CD8-positive, alpha-beta memory T cell (primary cell): ENCODE measurements at places on chromosomes 5 and 9.

- no peak overlapping the region for H3K4me3 ChIP-seq
- no peak for DNase-seq
Observed at GRCh38 chr5:135225856-135226560, 173.0 kb downstream of the MACROH2A1 start.

DNA sequence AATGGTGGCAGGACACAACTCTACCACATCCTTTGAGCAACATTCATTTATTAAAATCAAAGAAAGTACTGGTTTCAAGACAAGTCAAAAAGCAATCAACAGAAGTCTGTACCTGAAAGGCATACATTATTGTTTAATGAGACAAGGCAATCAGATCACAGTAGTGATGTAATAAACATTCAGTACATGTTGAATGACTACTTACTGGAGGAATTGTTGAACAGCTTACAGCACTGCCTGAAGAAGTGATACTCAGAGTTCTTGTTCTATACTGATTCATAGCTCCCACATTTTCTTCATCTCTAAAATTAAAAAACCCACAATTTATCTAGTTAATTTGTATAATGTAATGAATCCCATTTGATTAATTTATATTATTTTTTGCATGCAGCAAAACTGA, 18.2 kb downstream of the RIOK2 start:
- H3K36me3 ChIP-seq: peaks cover 16% of the 10 kb centered on the region
- no peaks in the 10 kb centered on the region for H3K27me3 ChIP-seq
- no peak overlapping the region for H3K27ac ChIP-seq
- no peak overlapping the region for H3K4me3 ChIP-seq
- H3K4me1 ChIP-seq: no peaks in the 10 kb centered on the region
- DNase-seq: no peak

DNA sequence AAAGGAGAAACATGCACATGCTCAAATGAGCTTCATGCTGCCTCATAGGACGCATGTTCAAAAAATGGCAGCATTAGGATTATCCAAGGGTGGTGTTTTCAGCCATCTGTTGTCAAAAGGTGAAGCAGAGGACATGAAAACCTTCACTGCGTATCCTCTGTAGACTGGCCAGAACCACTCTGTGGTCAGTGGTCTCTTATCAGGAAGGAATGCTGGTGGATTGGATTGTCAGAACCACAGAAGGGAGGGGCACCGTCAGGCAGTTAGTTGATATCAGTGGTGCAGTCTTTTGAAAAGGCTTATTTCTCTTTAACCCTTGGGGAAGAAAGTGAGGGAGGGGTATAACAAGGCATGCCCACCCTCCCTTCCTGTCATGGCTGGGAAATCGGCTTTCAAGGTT, 100.1 kb downstream of the FBXL7 start:
- H3K36me3 ChIP-seq: no peaks in the 10 kb centered on the region
- no peaks in the 10 kb centered on the region for H3K4me1 ChIP-seq
- H3K4me3 ChIP-seq: no peak overlapping the region
- H3K27ac ChIP-seq: no peak overlapping the region
- H3K27me3 ChIP-seq: no peaks in the 10 kb centered on the region

- no peak overlapping the region for H3K27ac ChIP-seq
- H3K4me3 ChIP-seq: no peak overlapping the region
- H3K4me1 ChIP-seq: no peaks in the 10 kb centered on the region
- H3K36me3 ChIP-seq: no peaks in the 10 kb centered on the region
- H3K27me3 ChIP-seq: no peaks in the 10 kb centered on the region
Observed at GRCh38 chr5:148904440-148904839, 78.0 kb downstream of the ADRB2 start.

GRCh38 chr5:157198277-157198986, 17.8 kb downstream of the ITK start:
- H3K4me3 ChIP-seq: peak overlapping the region; percentile 23
- H3K27ac ChIP-seq: no peak overlapping the region
- DNase-seq: peak; percentile 76
- peaks cover 98% of the 10 kb centered on the region for H3K4me1 ChIP-seq
- no peaks in the 10 kb centered on the region for H3K27me3 ChIP-seq

- no peak for DNase-seq
- H3K27me3 ChIP-seq: no peaks in the 10 kb centered on the region
- H3K4me3 ChIP-seq: no peak overlapping the region
- H3K27ac ChIP-seq: no peak overlapping the region
- no peaks in the 10 kb centered on the region for H3K4me1 ChIP-seq
- no peaks in the 10 kb centered on the region for H3K36me3 ChIP-seq
Observed at GRCh38 chr9:72932619-72933018, 20.2 kb downstream of the ALDH1A1 start.

DNA sequence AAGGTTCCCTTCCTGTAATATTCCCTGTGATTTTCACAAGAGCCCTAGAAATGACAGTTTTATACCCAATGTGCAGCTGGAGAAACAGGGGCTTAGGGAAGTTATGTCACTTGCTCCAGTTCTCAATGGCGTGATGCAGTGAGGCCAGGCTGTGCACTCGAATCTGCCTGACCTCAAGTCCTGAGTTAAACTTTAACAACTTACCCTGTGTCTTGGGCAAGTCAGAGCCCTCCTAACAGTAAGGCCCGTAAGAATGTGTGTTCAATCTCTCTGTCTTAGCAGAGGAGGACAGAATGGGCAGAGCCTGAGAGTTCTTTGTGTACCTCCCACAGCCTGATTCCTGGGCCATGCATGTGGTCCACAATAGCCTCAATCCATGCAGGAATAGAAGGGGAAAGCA, 181.1 kb downstream of the TRIM32 start:
- H3K4me3 ChIP-seq: no peak overlapping the region
- DNase-seq: no peak
- H3K4me1 ChIP-seq: no peaks in the 10 kb centered on the region

- no peak for DNase-seq
- no peaks in the 10 kb centered on the region for H3K27me3 ChIP-seq
- no peak overlapping the region for H3K4me3 ChIP-seq
- H3K36me3 ChIP-seq: no peaks in the 10 kb centered on the region
- H3K27ac ChIP-seq: no peak overlapping the region
Observed at GRCh38 chr9:102047549-102047948, 309.1 kb upstream of the GRIN3A start.

DNA sequence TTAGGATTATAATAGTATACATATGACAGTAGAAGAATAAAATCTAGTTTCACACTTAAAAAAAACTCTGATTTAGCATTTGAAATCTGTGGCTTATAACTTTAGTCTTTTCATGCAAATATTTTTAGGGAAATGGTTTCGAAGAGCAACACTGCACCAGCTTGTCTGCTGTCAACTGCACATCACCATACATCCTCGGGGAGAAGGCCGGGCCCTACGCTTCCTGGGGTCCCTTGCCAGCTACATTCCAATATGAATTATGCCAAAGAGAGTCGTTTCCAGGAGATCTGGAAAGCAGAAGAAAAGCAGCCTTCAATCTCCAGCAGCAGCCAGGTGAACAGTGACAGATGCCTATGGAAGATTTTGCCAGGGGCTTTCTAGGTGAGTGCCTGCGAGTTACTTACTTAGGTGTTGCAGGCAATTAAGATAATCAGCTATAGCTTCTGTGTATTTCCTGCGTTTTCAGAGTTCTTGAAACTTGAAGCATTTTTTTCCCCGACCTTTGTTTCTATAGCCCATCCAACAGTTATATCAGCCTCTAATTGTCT, 166.8 kb downstream of the TRPM3 start:
- H3K27ac ChIP-seq: no peak overlapping the region
- no peak overlapping the region for H3K4me3 ChIP-seq
- DNase-seq: no peak

- peak overlapping the region; percentile 85 for H3K27ac ChIP-seq
- peaks cover 14% of the 10 kb centered on the region for H3K36me3 ChIP-seq
- H3K27me3 ChIP-seq: no peaks in the 10 kb centered on the region
- H3K4me1 ChIP-seq: peaks cover 22% of the 10 kb centered on the region
Observed at GRCh38 chr9:34612788-34613390, 992 bp upstream of the RPP25L start.

DNA sequence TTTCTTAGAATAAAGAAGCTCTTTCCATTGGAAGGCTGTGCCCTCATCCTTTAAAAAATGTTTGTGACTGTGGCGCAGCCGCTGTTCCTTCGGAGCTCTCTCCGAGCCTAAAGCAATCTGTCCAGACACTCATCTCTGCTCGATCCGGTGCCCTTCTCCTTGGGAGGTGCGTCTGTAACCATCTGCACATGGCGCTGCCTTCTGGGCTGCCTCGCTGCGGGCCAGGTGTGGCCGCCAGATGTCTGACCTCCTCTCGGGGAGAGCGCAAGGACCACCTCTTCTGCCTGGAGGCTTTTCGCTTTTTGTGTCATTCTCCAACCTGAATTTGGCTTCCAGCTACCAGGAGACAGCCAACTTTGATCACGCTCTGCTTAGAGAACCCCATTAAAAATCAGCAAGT, 153.4 kb upstream of the PTCH1 start:
- no peaks in the 10 kb centered on the region for H3K27me3 ChIP-seq
- no peak overlapping the region for H3K27ac ChIP-seq

- DNase-seq: no peak
- no peak overlapping the region for H3K27ac ChIP-seq
- H3K27me3 ChIP-seq: no peaks in the 10 kb centered on the region
- H3K4me1 ChIP-seq: no peaks in the 10 kb centered on the region
- H3K36me3 ChIP-seq: no peaks in the 10 kb centered on the region
Observed at GRCh38 chr5:111364992-111365391, 140.8 kb downstream of the CAMK4 start.

- no peak for DNase-seq
- no peaks in the 10 kb centered on the region for H3K4me1 ChIP-seq
- no peak overlapping the region for H3K4me3 ChIP-seq
- no peaks in the 10 kb centered on the region for H3K27me3 ChIP-seq
- no peak overlapping the region for H3K27ac ChIP-seq
Observed at GRCh38 chr5:174352681-174353080, 307.2 kb downstream of the NSG2 start.

GRCh38 chr9:119349351-119349825, 19.8 kb downstream of the BRINP1 start:
- no peaks in the 10 kb centered on the region for H3K36me3 ChIP-seq
- no peaks in the 10 kb centered on the region for H3K4me1 ChIP-seq
- no peak for DNase-seq
- no peak overlapping the region for H3K4me3 ChIP-seq

DNA sequence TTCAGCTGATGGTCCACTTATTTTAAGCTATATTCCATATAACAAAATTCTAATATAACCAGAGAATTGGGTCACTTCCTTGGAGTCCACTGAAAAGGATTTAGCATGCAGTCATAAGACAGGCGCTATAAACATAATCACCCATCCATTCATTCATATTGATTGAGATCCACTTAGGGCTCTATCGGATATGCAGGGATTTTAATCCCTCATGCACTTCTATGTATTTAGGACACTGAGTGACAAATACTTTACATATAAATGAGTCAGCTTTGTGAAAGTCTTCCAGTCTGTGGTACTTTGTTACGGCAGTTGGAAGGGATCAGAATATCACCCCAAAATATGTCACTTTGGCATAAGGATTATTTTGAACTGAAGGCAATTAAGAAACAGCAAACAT, 127.3 kb upstream of the ZNF608 start:
- no peaks in the 10 kb centered on the region for H3K4me1 ChIP-seq
- H3K27me3 ChIP-seq: no peaks in the 10 kb centered on the region
- H3K36me3 ChIP-seq: no peaks in the 10 kb centered on the region
- no peak overlapping the region for H3K27ac ChIP-seq
- DNase-seq: no peak
- no peak overlapping the region for H3K4me3 ChIP-seq

- DNase-seq: no peak
- H3K4me1 ChIP-seq: no peaks in the 10 kb centered on the region
- H3K27me3 ChIP-seq: no peaks in the 10 kb centered on the region
- no peak overlapping the region for H3K27ac ChIP-seq
- no peak overlapping the region for H3K4me3 ChIP-seq
- H3K36me3 ChIP-seq: no peaks in the 10 kb centered on the region
Observed at GRCh38 chr5:2013301-2014057, 130.8 kb upstream of the IRX4 start.

DNA sequence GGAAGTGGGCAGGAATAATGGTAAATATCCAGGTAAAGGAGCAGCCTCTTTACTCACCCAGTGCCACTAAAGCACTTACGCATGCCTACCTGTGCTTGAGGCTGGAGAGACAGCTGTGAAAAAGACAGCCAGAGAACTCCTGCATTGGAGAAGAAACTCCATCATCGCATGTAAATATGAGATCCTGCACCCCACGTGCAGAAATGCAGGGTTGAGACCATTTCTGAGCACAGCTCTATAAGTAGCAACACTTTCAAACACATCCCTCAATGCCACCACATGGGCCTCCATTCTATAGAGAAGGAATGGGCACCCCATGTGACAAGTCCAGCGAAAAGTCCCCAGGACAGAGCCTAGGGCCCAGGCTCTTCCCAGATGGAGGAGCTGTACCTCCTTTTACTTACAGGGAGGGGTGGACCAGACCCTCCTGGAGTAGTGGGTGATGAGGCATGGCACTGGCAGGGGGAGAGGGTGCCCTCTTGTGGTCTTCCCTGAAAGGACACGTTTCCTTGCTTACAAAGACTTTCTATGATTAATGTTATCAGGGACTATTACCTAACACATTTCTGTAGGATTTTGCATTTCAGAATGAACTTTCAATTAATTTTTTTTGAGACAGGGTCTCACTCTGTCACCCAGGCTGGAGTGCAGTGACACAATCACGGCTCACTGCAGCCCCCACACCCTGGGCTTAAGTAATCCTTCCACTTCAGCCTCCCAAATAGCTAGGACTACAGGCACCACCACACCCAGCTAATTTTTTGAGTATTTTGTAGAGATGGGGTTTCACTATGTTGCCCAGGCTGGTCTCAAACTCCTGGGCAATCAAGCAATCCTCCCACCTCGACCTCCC, 55.3 kb upstream of the IL17B start:
- peak; percentile 11 for DNase-seq
- H3K4me3 ChIP-seq: no peak overlapping the region
- no peaks in the 10 kb centered on the region for H3K4me1 ChIP-seq
- no peaks in the 10 kb centered on the region for H3K36me3 ChIP-seq

- H3K4me3 ChIP-seq: no peak overlapping the region
- H3K27me3 ChIP-seq: no peaks in the 10 kb centered on the region
- no peak overlapping the region for H3K27ac ChIP-seq
- no peaks in the 10 kb centered on the region for H3K36me3 ChIP-seq
- no peaks in the 10 kb centered on the region for H3K4me1 ChIP-seq
Observed at GRCh38 chr5:98843481-98843880, 70.0 kb downstream of the RGMB start.

DNA sequence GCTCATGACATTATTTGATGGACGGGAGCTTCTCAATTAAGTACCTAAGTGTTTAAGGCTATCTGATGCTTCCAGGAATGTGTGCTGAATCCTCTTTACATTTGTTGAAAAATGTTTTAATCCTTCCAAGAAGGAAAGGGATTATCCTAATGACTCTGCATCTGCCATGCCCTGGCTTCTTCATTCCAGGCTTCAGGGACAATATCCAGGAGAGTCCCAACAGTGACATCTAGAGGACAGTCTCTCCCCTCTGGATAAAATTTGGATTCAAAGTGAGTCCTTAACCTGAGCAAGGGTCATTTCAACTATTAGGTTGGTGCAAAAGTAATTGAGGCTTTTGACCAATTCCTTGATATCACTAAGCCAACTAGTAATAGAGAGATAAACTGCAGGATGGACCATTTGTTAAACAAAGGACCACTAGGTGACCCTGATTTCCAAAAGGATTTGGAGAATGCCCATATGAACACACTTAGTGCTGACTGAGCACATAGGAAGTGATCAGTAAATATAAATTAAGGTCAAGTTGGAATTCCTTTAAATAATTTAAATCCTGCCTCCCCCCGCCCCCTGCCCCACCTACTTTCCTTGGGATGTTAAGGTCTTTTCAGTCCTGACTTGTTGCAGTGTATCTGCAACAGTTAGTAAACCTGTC, 19.1 kb downstream of the TNFSF8 start:
- peaks cover 66% of the 10 kb centered on the region for H3K4me1 ChIP-seq
- no peak for DNase-seq
- no peak overlapping the region for H3K27ac ChIP-seq
- H3K36me3 ChIP-seq: no peaks in the 10 kb centered on the region
- no peak overlapping the region for H3K4me3 ChIP-seq
- H3K27me3 ChIP-seq: no peaks in the 10 kb centered on the region
